ENCODE measurements at places on chromosomes 6 and 20.

DNA sequence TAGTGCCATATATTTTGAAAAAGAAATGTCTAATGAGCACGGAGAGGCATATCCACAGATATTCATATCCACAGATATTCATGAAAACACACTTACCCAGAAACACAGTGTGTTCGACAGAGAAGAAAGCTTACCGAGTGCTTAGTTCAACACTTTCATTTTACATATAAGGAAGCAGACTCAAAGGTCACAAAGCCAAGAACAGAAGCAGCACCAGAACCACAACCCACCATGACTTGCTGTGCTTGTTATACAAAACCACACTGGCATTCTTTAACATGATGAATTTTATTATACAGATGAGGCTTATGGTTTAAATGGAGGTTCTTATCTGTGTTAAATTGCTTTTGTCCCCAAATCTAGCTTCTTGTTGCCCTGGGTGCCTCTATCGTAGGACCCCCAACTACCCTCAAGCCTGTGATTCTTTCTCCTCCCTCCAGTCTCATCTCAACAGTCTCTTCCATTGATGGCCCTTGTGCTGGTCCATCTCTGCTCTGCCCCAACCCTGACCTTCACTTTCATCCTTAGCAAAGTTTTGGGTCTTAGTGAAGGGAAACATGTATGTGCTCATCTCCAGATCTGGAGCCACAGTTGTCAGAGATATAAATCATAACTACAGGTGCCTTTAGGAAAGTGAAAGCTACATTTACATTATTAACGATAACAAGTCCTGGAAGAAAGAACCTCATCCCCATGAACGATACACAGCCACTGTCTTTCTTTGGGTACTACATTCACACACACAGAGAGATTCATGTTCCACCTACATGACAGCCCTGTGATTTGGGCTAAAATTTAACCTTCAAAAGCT is 40.0 kb downstream of the SF3B5 start:
- peak; percentile 17 for DNase-seq

DNA sequence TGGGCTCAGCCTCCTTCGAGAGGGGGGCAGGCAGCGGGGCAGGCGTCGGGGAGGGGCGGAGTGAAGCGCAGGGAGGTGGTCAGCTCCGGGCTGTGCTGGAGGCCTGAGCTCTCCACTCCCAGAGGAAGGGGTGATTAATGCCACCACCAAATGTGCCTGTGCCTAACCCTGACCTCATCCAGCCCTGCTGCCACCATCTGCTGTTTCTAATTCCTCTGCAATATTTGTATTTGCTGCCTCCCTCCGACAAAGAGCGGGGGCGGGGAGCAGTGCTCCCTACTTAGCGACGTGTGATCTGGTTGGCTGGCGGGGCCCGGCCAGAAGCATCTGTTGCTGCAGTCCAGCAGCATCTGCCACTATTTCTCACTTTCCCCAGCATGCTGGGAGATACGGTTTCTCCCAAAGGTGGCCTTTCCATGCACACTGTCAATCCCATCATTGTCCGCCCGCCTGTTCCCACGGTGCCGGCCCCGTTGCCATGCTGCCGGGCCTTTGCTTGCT is 47.0 kb downstream of the DLL1 start:
- DNase-seq: no peak

DNA sequence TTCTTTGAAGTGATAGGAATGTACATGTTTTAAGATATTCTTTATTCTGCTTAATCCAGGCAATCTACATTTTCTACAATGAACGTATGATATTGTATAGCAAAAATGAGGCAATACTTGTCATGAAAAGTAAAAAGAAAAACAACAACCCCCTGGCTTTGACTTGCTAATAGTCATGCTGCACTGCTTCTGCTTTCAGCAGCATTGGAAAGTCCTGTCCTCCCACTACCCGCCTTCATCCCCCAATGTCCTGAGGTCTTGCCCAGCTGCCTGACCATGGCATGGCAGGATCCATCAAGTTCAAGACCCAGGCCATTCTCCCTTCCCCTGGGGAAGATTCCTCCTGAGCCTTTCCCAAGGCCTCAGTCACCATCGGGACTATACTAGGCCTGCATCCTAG is 156.5 kb downstream of the SH3BGRL2 start:
- no peak for DNase-seq

DNA sequence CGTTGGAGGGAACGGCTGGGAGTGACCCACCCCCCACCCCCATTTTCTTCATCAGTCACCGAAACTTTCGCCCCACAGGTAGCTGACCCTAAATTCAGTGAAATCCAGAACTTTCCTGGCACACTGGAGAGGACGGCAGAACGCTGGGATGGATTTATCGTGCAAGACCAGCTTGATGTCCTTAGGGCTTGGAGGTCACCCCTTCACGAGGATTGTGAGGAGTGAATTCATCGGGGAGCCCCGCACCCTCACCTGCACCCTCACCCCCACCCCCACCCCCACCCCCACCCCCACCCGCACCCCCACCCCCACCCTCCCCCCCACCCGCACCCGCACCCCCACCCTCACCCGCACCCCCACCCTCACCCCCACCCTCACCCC is 13.3 kb upstream of the TCFL5 start:
- DNase-seq: no peak
